ENCODE measurements at places on chromosomes 7 and 10.

GRCh38 chr10:121519411-121519810 lies 78.8 kb downstream of the FGFR2 start:
- DNase-seq = no peak

GRCh38 chr7:127913686-127914085 lies 117.6 kb downstream of the LRRC4 start:
- no peak for DNase-seq

- no peak for DNase-seq
Measured at GRCh38 chr7:209906-210305, 17.5 kb downstream of the FAM20C start.

DNA sequence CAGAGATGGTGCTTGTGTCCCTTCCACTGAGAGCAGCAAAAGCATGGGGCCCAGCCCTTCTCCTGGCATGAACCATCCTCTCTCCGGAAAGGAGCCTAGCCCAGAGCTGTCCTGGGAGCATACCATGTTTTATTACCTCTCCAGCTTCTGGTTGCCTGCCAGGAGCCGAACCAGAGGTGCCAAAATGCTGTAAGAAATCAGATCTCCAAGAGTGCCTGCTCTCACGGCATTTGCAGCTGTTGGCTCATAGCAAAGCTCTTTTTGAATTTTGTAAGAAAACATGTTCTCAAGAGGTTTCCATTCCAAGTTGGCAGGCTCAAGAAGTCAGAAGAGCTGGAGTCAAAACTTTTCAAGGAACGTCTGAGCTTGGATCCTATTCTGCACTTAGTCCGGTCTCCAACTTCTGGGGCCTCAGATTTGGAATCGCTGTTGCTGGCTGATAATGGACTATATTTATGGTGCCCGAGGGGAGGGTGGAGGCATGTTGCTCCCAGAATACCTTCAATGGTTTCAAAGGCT lies 211.7 kb upstream of the MKI67 start:
- DNase-seq = no peak

GRCh38 chr7:68420342-68421192 lies 1177.7 kb upstream of the AUTS2 start:
- DNase-seq = no peak

DNA sequence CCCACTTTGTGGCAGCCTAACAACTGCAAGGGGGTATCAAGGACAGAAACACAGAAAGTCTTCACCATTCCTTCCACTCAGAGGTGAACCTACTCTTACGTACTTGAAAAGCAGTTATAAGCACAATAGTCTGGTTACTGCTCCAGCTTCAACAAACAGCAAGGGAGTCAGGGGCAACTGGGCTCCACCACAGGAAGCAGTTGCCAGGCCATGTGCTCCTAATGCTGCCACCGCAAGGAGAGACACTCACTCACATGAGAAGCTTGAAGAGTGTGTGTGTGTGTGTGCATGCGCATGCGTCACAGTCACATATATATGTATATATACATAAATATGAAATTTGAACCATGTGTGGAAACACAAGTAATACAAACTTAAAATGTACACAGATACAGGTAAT lies 65.5 kb downstream of the GRB10 start:
- DNase-seq = no peak

DNA sequence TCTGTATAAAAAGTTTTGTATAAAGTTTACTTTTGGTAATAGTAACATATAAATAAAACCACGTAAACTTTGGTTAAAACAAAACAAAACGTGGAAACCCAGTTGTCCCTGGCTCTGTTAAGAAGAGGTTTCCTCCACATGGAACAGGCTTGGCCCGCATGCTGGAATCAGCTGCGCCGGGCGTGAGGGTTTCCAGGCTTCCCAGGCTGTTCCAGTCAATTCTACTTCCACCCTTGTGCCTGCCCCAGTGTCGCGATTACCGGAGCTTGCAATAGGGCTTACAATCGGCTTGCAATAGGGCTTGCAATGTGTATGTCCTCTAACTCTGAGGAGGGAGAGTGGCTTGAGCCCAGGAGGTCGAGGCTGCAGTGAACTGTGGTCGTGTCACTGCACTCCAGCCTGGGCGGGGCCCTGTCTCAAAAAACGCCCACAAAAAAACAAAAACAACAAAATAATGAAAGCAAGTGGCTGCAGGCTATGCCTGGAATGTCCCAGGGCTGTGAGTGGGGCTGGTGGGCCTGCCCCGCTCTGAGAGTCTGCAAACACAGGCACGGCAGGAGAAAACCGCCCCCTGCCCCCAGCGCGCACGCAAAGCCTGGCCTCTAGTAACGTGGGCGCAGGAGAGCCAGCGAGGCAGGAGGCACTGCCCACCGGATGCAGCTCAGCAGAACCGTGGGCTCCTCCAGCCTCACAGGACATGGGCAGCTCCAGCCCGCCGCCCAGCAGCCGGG lies 16.3 kb downstream of the CYP2W1 start:
- no peak for DNase-seq

- DNase-seq = no peak
Measured at GRCh38 chr7:48887500-48887899, 36.8 kb upstream of the CDC14C start.

GRCh38 chr7:52920977-52921376 lies 114.5 kb upstream of the POM121L12 start:
- no peak for DNase-seq

DNA sequence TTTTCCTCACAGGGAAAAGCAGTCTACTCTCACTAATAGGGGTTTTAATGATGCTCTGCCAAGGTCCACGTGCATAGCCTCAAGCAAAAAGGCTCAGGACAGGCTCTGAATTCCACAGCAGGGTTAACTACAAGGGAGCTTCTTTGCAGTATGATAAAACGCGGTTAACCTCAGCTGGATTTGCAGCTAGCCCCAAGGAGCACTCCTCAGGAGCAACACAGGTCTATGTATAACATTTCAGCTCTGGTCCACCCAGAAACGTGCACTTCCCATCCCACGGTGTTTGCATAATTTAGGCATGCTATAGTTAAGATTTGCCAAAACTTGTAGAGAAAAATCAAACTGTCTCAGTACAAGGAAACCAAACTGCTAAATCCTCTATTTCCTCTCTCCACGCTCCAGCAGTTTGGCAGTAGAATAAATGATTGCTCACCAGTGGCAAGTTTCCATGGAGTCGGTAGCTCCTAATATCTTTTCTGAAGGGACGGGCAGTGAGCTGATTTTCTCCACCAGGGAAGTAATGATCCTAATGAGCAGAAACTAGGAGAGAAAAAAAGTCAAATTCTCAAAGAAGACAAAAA lies 13.1 kb upstream of the ASB4 start:
- no peak for DNase-seq

- DNase-seq = no peak
Measured at GRCh38 chr7:75905785-75906604, 9.0 kb upstream of the POR start.

DNA sequence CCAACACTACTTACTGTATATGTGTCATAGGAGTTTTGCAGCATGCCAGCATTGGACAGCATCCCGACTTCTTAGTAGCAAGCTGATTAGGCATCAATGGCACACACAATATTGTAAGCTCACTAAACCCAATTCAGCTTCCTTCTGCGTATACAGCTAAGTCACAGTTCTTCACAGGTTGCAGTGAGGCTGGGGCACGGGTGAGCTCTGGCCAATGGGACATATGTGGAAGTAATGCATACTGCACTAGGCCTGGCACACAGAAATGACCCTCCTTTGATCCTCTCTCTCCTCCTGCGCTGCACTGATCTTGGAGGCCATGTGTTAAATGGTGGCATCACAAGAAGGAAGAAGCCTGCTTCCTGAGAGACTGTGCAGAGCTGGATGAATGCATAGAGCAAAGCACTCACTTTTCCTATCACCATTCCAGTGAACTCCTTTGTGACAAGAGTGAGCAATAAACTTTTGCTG lies 11.9 kb downstream of the RAB11FIP2 start:
- DNase-seq = no peak

DNA sequence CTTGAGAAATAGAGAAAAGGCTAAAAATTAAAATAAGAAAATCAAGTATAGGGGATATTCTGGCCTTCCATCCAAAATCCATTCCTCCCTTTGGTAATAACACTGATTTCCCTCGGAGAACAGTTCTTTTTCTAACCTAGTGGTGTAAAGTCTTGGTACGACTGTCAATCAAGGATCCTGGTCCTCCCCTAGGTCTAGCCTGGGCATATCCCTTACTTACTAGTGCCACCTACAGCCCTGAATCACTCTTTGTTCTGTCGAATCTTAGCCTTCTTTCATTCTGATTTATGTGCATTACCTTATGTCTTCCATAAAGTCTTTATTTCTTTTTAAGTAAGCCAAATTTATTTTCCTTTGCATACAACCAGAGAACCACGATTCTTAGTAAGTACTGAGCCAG lies 298.7 kb upstream of the LRRTM3 start:
- DNase-seq = no peak

DNA sequence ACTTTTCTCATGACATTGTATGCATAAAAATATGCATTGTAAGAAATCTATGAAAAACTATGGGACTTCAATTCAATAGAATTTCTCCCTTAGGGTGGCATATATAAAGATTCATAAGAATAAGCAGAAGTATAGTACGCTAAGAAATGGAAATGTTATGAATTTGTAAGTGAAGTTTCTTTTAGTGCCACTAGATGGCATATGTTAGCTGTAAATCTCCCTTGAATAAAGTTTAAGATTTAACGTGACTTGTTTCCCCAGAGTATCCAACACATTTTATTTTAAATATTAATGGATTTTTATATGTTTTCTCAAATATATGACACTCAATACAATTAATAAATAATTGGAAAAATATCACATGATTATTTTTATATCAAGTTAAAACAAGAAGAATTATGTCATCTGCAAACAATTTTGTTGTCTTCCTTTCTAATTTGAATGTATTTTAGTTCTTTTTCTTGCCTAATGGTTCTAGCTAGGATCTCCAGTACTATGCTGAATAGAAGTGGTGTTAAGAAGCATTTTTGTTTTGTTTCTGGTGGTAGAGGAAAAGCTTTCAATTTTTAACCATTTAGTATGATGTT lies 287.2 kb downstream of the HGF start:
- DNase-seq = no peak

GRCh38 chr7:50266635-50267386 lies 37.7 kb upstream of the IKZF1 start:
- DNase-seq = peak; percentile 62

GRCh38 chr10:89129911-89130310 lies 77.2 kb downstream of the CH25H start:
- DNase-seq = no peak

GRCh38 chr7:142773937-142774744 lies 3.4 kb downstream of the PRSS2 start:
- DNase-seq = no peak

DNA sequence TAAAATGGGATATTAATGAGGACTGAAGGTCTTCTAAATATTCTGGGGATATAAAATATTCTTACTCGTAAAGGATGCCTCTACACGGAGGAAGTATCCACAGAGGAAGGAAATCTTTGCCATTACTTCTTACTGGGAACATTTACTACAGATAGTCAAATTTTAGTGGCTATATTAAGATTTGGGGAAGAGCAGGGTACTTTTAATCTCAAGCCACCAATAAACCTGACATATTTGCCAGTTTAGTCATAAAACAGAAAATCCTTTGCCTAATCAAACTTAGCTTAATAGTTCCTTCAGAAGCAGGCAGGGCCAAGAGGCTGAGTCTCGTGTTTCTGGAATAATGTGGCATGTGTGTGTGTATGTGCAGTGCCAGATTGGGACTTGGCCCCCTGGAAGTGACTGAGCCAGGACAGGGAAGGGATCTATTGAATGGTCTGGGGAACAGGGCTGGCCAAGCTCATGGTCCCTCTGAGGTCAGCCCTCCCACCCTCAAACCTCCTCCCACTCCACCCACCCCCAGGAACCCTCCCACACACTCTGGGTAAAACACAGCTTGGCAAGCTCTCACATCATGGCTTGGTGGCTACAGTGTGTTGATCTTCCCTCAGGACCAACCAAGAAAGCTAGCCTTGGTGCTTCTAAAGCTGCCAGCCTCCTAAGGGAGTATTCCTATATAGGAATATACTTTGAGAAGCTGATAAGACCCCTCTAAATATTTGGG lies 1.6 kb upstream of the PIK3CG start:
- no peak for DNase-seq

DNA sequence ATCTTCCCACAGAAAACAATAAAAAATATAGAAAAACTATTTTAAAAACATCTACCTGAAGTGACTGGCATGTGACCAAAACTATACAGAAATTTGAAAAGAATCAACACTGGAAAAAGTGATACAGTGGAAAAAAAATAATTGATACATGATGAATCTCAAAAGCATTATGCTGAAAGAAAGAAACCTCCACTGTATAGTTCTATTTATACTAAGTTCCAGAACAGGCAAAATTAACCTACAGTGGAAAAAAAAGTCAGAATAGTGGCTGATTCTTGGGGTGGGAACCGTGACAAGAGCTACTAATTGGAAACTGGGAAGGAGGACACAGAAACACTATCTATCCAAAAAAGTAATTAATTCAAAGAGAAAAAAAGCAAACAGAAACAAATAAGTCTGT lies 14.9 kb downstream of the RTKN2 start:
- no peak for DNase-seq

- DNase-seq = no peak
Measured at GRCh38 chr7:2668401-2668800, 19.6 kb upstream of the AMZ1 start.

- DNase-seq = no peak
Measured at GRCh38 chr10:67760272-67760671, 64.3 kb upstream of the CTNNA3 start.

DNA sequence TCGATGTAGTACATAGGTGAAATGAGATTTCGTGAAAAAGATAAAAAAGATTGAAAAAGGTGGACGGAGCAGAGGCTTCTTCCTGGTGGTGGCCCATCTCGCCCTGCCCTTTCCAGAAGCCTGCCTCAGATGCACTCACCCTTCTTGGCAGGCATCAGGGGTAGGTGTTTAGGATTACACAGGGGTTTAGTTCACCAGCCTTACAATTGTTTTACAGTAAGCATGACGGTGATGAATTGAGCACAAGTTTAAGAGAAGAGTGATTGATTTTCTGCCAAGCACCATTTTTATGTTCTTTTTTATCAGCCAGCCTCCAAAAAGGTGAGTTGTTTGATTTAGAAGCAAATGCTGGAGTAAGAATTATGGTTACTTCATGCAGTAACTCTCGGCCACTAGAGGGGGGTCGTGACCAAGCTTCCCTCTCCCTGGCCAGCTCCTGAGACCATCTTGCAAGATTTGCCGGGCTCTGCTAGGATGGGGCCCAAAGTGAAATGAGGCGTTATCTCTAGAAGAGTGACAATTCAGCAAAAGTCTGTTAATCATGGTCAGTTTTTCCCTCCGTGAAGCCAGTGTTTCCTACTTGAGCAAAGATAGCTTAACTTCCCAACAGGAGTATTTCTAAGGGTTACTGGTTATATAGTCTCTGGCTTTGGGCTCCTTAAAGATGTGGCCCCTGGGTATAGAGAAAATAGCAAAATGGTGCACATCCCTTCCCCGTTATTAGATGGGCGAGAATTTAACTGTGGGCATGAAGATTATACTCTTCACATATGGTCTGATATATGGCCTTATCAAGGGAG lies 228.8 kb downstream of the BMPER start:
- DNase-seq = no peak
